SIG-M5 (cell line): ENCODE measurements at places on chromosomes 7 and 10.

DNA sequence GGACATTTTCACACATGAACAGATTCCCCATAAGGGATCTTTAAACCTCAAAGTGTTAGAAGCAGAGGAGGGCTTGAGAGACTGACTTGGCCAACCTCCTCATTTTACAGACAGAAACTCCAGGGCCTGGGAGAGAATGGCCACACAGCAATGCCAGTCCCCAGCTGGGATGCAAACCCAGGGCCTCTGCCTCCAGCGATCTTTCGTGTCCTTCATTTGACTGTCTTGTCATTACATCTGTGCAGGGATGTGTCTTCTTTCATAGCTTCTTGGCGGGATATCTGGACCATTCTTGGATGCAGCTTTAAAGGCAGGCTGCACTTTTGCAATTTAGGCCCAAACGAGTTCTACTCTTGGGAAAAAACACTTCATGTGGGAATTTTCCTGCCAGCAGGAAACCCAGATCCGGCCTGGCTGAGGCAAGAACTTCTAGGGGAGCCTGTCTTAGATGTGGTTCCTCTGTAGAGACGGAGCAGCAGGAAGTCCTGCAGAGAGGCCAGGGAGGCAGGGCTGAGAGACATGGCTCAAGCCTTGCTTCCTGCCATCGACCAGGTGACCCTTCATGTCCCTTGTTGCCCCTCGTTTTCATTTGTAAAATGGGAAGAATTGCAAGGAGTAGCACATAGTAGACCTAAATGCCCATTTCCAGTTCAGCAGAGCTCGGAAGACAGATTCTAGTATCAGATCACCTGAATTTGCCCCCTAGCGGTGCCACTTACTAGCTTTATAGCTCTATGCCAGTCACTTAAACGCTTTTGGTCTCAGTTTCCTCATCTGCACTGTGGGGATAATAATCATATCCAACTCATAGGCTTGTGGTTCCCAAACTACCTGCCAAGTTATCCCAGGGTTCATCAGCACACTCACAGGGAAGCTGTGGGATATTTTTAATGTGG, 43.9 kb upstream of the SLC29A3 start:
- no peak for DNase-seq

- no peak for DNase-seq
Measured at GRCh38 chr10:50231515-50232260, 19.6 kb downstream of the ASAH2 start.

- no peak for DNase-seq
Measured at GRCh38 chr7:138449580-138449979, 10.5 kb upstream of the TRIM24 start.

DNA sequence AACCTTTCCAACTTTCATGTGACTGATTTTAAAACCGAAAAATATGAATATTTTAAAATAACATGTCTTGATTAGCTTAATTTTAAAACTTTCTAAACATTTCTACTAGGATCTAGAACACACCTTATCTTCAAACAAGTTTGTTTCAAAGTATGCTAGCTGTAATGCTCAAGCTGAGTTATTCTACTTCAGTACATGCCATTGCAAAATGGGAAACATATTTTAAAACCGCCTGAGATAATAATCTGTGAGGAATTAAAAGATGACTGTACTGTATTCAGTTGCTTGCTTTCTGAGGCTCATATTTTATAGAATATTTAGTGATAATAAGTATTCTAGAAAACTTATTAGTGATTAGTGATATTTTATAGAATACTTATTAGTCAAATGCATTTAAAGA, 99.6 kb downstream of the LMBR1 start:
- no peak for DNase-seq

DNA sequence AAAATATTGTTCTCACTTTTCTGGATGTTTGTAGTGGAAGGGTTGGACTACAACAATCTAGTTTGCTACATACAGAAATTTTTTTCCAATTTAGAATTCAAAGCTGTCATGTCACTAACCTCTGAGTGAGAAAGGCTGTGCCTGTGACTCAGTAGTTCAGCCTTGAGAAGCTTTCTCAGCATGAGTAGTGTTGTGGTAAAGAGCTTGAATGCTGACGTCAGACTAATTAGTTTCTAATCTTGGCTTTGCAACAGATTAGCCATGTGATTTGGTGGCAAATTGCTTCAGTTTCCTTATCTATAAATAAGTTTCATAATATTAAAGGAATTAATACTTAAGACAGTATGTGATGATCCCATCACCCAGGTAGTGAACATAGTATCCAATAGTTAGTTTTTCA, 83.8 kb downstream of the ABCA13 start:
- no peak for DNase-seq

- DNase-seq: no peak
Measured at GRCh38 chr7:50629238-50629901, 64.2 kb upstream of the DDC start.

GRCh38 chr10:2469802-2470201, 597.5 kb upstream of the PFKP start:
- DNase-seq: no peak

GRCh38 chr7:114589436-114589835, 174.8 kb downstream of the FOXP2 start:
- no peak for DNase-seq

- no peak for DNase-seq
Measured at GRCh38 chr7:108146070-108146842, 16.1 kb upstream of the LAMB4 start.
